ENCODE measurements at places on chromosomes 5 and 9.

DNA sequence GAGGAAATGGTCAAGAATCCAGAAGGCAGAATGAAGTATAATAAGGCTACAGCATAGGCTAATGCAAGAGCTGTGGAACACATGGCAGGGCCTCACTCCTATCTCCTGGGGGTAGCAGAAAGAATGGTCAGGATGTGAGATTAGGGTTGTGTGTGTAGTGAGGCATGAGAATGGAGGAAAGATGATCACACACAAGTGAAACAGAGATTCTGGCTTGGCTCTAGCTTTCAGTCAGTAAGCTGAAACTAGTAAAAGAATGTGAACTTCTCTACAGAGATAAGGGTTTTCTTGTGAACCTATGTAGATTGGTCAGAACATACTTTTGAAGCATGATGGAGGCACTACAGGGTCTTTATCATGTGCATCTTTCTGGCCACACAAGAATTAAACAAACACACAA, 298.8 kb downstream of the ASTN2 start:
- no peak for DNase-seq

DNA sequence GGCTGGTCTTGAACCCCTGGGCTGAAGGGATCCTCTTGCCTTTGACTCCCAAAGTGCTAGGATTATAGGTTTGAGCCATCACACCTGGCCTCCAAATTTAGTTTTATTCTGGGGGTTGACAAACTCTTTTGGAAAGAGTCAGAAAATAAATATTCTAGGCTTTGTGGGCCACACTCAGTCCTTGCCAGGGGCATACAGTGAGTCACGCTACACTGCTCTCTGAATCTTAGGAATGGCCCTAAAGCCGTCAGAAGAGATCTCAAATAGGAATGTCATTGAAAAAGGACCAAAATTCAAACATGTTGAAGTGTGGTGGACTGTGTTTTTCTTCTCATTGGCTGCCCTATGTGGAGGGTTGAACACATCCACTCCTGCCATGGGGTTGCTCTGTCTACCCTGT, 127.7 kb upstream of the BASP1 start:
- DNase-seq = no peak

DNA sequence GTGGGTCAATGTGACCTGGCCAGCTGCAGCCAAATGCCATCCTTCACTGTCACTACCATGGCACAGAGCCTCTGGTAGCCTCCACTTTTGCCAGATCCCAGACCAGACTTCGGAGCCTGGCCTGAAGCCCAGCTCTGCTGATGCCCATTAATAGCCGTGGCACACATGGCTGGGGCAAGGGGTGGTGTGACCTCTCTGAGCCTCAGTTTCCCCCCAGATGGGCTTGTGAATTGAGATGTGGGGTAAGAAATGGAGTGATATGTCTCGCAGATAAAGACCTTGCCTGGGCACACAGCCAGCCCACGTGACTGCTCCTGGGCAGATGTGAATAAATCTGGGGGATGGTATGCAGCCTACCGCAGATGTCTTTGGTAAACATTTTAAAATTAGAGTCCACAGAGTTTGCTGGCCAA, 13.9 kb downstream of the SUSD3 start:
- no peak for DNase-seq

GRCh38 chr9:17881371-17881770, 302.5 kb downstream of the SH3GL2 start:
- DNase-seq = no peak

DNA sequence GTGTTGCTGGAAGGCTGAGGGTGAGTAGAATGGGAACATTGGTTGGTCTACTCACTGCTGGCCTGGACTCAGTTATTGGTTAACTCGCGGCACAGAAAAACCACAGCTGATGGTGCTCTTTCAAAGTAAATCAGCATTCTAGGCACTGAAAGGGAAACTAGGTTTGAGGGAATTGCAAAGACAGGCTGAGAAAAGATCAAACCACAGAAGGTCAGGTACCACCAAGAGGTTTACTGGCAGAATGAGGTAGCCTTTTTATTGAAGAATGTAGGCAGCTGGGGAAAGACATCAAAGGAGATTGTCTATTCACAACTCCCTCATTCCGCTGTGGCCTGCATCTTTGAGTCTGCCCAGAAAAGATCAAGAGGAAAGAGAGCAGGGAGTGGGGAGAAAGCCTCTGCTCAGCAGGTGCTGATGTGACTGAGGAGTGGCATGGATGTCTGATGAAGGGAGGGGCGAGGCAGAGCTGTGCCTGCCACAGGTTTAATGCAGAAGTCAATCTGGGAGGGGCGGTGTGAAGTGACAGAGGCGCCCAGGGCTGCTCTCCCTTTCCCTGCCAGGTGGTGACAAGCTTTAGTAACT, 255.5 kb downstream of the MAN2A1 start:
- DNase-seq = no peak

DNA sequence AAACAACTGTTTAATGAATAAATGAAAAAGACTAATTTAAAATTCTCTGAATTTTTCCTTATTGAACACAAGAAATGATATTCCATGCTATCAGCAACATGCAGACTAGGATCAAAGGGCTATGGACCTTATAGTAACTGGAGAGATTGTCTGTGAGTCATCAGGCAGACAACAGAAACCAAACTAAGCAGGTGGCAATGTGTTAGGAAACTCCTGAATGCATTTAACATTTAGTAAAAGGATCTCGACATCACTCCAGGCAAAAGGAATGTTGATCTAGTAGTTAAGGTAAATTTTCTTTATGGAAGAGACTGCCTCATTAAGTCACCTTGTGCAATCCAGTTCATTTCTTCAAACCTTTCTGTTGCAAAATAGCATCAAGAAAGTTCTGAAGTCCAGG, 58.4 kb downstream of the ARL15 start:
- no peak for DNase-seq

- DNase-seq = no peak
Observed at GRCh38 chr9:93807166-93808074, 147.7 kb downstream of the BARX1 start.

DNA sequence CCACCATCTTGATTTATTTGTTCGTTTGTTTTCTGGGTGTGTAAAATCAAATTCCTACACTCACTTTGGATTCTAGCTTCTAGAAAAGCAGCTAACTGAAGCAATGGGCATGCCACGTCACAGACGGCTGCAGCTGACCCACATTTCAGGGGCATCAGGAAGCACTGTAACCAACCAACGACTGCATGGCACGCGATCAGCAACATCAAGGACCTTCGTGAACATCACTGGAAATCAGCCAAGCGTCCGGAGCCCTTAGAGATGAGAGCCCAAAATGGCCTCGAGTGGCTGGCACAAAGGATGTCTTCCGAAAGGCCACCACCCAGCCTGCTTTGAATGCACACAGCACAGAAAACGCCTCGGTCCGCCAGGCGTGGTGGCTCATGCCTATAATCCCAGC, 191.1 kb downstream of the OLFM1 start:
- no peak for DNase-seq

DNA sequence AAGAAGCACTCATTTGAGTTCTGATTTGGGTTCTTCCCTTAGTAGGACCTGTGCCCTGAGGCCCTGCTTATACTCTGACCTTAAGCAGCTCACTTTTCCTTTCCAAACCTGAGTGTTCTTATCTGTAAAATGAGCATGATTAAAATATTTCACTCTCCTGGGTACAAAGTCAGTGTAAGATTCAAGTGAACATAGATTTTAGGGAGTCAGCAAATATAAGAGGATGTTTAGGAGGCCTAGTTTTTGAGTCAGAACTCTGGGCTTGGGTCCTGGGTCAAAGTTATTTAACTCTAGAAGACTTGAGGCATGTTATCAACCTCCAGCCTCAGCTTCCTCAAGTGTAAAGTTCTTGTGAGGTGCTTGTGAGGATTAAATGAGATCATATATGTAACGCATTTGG, 8.7 kb upstream of the SPARC start:
- DNase-seq = no peak

DNA sequence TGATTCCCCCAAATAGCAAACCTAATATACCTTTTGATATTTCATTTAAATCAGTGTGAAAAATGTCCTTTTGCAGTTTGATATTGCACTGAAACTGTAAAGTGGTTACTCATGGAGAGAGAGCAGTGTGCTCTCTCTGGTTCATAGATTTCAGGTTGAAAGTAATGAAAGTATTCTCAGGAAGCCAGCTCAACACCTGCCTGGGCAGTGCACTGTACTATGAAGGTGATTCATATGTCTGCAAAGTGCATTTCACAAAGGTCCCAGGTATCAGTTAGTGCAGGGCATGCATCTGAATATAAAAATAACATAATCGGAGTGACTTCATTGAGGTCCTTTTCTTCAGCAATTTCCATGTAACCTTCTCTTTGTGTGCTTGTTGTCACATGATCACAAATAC, 274.3 kb downstream of the CDH18 start:
- no peak for DNase-seq

DNA sequence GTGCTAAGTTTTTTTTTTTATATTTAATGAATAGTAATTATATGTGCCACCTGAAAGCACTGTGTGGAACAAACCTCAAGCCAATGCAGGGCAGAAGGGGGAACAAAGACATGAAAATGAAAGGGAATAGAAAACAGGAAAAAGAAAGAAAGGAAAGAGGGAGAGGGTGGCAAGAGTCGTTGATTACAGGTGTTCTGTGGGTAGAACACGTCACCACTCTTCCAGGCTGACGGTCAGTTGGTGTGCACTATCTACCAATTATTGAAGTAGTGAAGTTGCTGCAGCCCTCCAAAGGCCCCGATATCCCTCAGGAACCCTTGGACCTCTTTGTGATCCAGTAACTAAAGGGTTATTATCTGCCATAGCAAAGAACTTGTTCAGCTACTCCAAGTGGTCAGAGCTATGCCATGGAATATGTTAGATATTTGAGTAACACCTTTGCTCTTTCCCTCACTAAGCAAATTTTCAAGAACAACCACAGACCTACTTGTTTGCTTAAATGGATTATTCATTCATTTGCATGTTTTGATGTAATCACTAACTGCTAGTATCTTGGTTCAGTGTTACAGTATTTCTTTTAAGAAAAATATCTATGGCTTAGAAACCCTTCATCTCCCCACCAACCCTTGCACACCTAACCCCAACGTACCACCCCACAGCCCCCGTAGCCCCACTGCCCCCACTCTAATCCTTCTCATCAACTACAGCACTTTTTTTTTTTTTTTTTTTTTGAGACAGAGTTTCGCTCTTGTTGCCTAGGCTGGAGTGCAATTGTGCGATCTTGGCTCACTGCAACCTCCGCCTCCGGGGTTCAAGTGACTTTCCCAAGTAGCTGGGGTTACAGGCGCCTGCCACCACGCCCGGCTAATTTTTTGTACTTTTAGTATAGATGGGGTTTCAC, 31.3 kb downstream of the FYB1 start:
- DNase-seq = no peak

GRCh38 chr5:41869724-41870626, at the start of gene OXCT1:
TSS of gene OXCT1 (minus strand) at chr5:41870425. CDS start at chr5:41870358, 67 bp downstream.
- peak; percentile 87 for DNase-seq

- DNase-seq = peak; percentile 67
Observed at GRCh38 chr5:159441441-159441840, 111.2 kb upstream of the IL12B start.

- no peak for DNase-seq
Observed at GRCh38 chr5:7181841-7182240, 214.1 kb upstream of the ADCY2 start.

DNA sequence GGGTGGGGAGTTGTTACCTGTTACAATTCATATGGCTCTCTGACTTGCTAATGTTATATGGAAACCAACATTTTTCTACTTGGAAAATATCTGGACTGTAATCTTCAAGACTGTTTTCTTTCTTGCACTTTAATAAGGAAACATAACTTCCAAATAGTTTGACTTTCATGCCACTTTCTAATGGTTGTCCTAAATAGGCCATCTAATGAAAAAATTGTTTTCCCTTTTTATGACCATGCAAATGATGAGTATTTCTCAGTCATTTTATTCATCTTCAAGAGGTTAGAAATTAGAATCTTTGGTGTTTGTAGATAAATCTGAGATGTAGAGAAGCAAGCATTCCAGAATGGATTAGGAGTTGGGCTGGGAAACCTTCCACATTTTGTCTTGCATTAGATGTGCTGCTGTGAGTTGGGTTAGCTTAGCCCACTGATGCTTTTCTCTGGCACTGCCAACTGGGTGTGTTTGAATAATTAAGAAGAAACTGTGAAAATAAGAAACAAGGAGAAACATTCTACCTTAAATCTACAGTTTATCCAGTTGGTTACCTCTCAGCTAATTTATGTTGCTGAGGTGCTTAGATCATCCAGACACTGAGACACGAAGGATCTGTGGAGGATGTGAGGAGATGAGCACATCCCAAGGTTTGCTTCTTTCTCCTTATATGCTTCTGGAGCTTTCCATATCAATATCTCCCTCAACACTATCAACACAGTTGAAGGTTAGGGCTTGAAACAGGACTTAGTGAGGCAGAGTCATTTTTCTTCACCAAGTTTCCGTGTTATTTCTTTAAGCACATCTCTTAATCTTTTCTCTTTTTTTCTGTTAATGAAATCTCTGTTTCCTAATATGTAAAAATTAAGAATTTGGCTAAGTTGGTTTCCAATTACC, 2.7 kb downstream of the RASGRF2 start:
- no peak for DNase-seq

- no peak for DNase-seq
Observed at GRCh38 chr9:120974181-120974580, 47.6 kb upstream of the TRAF1 start.

GRCh38 chr5:180390441-180391190, 37.5 kb upstream of the GFPT2 start:
- no peak for DNase-seq

- DNase-seq = peak; percentile 99
Observed at GRCh38 chr9:128881884-128882676, at the start of the genes KYAT1 and LRRC8A. TSS of gene KYAT1 (minus strand) at chr9:128881950. CDS start at chr9:128845405, 36,545 bp downstream. TSS of gene LRRC8A (plus strand) at chr9:128882133. CDS start at chr9:128907165, 25,032 bp downstream.

DNA sequence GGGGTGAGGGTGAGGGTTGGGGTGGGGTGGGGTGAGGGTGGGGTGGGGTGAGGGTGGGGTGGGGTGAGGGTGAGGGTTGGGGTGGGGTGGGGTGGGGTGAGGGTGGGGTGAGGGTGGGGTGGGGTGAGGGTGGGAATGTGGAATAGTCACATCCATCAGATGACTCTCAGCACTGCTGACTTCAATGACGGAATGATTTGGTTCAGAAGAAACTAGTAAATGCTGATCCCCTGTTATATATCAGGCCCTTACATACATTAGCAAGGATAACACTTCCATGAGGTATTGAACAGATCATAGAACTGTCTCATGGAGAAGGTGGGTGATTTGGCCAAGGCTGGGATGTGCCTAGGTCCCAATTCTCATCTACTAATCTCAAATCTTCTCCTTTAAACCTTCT, 24.5 kb upstream of the C5orf47 start:
- no peak for DNase-seq

- no peak for DNase-seq
Observed at GRCh38 chr9:33690143-33690933, 105.0 kb upstream of the PRSS3 start.

DNA sequence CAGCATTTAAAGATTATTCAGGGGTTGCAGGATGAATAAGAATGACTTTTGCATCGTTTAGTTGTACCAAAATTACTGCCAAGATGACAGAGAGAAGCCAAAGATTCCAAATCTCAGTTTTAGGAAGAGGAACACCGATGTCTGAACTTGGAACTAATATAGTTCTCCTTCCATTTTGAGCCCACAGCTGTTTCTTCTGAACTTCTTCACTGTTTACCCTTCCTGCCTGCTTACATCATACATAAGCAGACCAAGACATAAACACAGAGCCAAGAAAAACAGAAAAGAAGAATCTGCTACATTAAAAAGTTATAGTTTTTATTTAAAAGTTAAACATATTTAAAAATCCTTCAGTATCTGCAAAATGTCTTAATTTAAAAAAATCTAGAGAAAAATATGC, 146.9 kb upstream of the RAPGEF1 start:
- DNase-seq = no peak
